ENCODE measurements at places on chromosomes 5 and 9. TPM values are rescaled to one million over a fixed set of nuclear protein-coding genes. Genes with fewer than 3 reads are reported as not detected.

DNA sequence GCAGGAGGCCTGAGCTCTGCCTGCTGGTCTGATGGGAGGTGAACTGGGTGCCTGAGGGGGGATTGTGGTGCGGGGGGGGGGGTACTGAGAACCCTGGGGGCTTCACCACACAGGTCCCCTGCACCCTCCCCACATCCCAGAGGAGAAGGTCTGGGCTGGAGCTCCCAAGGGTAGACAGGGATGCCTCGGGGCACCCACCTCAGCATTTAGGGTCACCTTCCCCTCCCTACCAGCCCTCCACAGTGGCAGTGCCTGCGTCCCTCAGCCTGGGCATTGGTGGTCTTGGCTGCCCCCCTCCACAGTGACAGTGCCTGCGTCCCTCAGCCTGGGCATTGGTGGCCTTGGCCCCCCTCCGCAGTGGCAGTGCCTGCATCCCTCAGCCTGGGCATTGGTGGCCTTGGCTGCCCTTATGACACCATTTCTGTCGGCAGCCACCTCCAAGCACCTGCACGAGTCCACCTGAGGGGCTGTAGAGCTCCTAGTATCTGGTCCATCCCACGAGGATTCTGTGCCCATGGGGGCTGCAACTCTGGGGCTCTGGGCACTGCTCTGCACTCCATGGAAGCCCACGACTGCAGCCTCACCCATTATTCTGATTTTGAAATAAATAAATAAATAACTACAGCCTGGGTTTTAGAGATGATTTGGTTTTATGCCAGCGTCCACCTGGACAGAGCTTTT lies 21.5 kb downstream of the NKD2 start:
- H3K4me3 ChIP-seq, result no peak overlapping the region
- H3K27me3 ChIP-seq, result no peaks in the 10 kb centered on the region
- H3K4me1 ChIP-seq, result no peaks in the 10 kb centered on the region
- H3K27ac ChIP-seq, result no peak overlapping the region
- DNase-seq, result no peak
- peaks cover 1% of the 10 kb centered on the region for H3K36me3 ChIP-seq

Gene SLC45A2
- not detected for total RNA-seq

DNA sequence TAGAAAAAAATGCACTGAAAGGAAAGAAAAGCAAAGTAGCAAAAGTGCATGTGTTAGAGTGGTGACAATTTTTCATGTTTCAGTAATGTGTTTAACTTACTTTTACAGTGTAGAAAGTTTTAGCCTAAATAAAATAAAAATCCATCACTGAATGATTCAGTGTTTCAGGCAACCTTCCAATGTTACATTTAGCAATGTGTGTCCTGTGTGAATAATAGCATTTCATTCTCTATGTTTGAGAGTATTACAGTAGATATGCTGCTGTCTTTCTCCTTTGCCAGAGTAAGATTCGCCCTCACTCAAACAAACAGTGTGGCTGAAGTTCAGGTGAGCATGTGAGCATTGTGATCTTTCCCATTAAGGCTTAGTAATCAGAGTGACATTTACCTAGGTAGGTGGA lies 171.1 kb downstream of the TARS1 start:
- no peaks in the 10 kb centered on the region for H3K27me3 ChIP-seq
- no peak overlapping the region for H3K27ac ChIP-seq
- DNase-seq, result no peak
- H3K4me3 ChIP-seq, result no peak overlapping the region

- no peak overlapping the region for H3K27ac ChIP-seq
- H3K4me3 ChIP-seq, result no peak overlapping the region
- H3K4me1 ChIP-seq, result no peaks in the 10 kb centered on the region
- DNase-seq, result no peak
- no peaks in the 10 kb centered on the region for H3K36me3 ChIP-seq
- no peaks in the 10 kb centered on the region for H3K27me3 ChIP-seq
Measured at GRCh38 chr5:68334553-68334886, 119.0 kb downstream of the PIK3R1 start.

- H3K27me3 ChIP-seq, result no peaks in the 10 kb centered on the region
- no peak overlapping the region for H3K27ac ChIP-seq
- no peak overlapping the region for H3K4me3 ChIP-seq
- no peak for DNase-seq
- H3K36me3 ChIP-seq, result no peaks in the 10 kb centered on the region
Measured at GRCh38 chr5:142509026-142509425, 176.9 kb downstream of the FGF1 start.

- H3K4me3 ChIP-seq, result no peak overlapping the region
- no peaks in the 10 kb centered on the region for H3K27me3 ChIP-seq
- H3K36me3 ChIP-seq, result no peaks in the 10 kb centered on the region
- no peaks in the 10 kb centered on the region for H3K4me1 ChIP-seq
- no peak overlapping the region for H3K27ac ChIP-seq
Measured at GRCh38 chr5:169657127-169657526, 20.1 kb downstream of the DOCK2 start.

DNA sequence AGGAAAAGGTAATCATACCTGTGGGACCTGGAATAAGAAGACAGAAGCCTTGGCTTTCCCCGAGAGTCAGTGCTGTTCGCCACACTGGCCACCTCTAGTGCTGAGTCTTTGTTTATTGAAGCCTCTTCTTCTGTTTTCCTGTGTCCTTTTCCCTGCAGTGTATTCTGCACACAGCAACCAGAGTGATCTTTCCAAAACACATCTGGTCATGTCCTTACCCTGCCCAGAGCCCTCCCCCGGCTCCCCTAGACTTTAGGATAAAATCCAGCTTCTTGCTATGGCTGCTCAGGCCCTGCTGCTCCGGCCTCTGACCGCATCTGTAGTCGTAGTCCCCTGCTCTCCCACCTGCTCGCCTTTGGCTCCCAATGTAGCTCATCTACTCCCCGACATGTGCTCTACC lies 28.3 kb downstream of the GALNT10 start:
- no peak overlapping the region for H3K27ac ChIP-seq
- H3K4me3 ChIP-seq, result no peak overlapping the region
- H3K27me3 ChIP-seq, result no peaks in the 10 kb centered on the region

Gene ENTPD2
- total RNA-seq, result 5.1 TPM

Gene SIT1
- 1.3 TPM for total RNA-seq

Gene TAF11L13
- total RNA-seq, result not detected

Gene FRMD3
- 0.55 TPM for total RNA-seq

Gene IL31RA
- not detected for total RNA-seq

Gene WNK2
- 69.4 TPM for total RNA-seq

Gene MAMDC2
- 4.6 TPM for total RNA-seq

Gene CRB2
- 2.9 TPM for total RNA-seq

Gene NUTM2F
- not detected for total RNA-seq

DNA sequence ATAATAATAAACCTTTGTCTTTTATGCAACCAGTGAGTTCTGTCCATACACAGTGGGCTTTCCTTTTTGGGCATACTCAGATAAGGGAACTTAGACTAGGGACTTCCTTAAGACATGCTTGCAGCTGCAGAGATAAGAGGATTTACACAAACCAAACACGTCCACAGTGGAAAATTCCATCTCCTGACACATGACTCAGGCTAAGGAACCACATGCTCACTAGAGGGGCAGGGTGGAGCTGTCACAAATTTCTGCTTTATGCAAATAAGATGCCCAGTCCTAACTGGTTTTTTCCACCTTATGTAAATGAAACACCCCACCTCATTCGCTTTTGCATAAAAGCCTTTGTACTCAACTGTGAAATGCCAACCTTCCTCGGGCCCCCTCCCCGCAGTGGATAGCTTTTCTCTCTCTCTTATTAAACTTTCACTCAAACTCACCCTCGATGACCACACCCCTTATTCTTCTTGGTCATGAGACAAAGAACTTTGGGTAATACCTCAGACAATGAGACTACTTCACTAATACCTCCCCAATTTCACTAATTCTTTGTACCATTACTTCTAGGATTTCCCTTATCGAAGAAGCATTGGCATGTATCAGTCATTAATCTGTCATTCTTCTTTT lies 170.3 kb upstream of the FTMT start:
- no peak for DNase-seq
- H3K27me3 ChIP-seq, result no peaks in the 10 kb centered on the region
- no peaks in the 10 kb centered on the region for H3K4me1 ChIP-seq
- peaks cover 7% of the 10 kb centered on the region for H3K36me3 ChIP-seq
- no peak overlapping the region for H3K27ac ChIP-seq

DNA sequence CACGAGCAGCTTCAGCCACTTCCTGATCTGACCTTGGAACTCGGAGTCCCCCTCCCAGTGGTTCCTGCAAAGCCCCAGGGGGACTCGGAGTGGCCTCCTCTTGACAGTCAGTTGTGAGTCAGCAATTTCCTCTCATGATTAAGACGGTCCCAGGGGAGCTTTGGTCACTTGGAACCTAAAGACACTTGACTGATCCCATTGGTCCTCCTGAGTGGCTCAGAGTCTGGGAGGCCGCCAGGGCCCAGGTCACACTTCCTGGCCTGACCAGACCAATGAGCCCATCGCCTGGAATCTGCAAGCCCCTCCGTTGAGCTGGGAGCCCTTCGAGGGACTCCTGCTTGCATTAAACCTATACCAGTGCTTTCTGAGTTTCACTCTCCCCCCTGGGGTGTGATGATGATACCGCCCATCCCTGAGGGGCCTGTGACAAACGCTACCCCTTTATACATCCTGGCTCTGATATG lies 29.1 kb downstream of the TSPAN17 start:
- no peak overlapping the region for H3K27ac ChIP-seq
- no peak for DNase-seq
- no peaks in the 10 kb centered on the region for H3K36me3 ChIP-seq
- H3K27me3 ChIP-seq, result no peaks in the 10 kb centered on the region

GRCh38 chr9:77597057-77597456 lies 51.1 kb downstream of the GNA14 start:
- H3K27me3 ChIP-seq, result no peaks in the 10 kb centered on the region
- H3K4me3 ChIP-seq, result no peak overlapping the region
- DNase-seq, result no peak

DNA sequence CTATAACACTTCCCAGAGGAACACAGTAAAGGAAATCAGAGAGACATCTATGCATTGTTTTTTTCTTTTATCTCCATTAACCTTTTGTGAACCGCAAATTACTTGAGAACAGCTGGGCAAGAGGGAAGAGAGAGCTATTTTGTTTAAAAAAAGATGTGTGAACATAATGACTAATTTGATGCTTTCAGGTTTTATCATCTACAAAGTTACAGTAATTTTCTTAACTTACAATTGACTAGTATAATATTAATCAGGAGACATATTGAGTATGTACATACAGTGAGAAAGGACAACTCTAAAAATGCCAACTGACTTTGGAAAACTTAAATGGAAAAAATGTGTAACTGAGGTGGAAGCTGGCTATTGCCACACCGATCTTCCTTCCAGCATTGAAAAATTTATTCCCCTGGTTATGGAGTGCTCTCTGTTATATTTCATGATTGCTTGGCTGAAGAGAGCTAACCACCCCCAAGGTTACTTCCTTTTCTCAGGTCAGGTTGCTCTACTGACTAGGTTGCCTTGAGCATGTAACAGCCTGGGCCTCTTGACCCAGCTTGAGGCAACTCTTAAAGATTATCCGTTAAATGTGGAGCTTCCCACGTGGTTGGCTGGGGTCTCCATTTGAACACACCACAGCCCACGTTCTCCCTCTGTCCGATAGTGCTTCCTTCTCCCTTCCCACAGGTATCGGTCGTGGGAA lies 62.6 kb upstream of the C6 start:
- no peak for DNase-seq
- no peaks in the 10 kb centered on the region for H3K36me3 ChIP-seq

DNA sequence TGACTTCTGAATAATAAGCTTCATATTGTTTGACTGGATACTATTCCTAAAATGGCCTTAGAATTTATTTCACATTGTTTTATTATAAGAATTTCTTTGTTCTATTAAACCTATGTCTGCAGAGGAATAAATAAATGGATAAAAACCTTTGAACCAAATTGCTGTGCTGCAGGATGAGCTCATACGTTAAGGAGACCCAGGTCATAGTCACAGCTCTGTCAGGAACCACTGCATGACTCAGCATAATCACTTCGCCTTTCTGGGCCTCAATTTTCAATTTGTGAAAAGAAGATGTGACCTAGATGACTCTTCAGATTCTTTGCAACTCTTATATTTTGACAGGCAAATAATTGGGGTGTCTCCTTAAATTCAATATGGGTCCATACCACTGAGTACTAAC lies 36.7 kb upstream of the HMHB1 start:
- no peaks in the 10 kb centered on the region for H3K36me3 ChIP-seq
- H3K27me3 ChIP-seq, result no peaks in the 10 kb centered on the region
- no peaks in the 10 kb centered on the region for H3K4me1 ChIP-seq
- no peak overlapping the region for H3K4me3 ChIP-seq
- H3K27ac ChIP-seq, result no peak overlapping the region

Gene CARD9
- 5.6 TPM for total RNA-seq

Gene INSL6
- total RNA-seq, result not detected

GRCh38 chr5:111735583-111736270 lies 21.3 kb downstream of the NREP start:
- peaks cover 8% of the 10 kb centered on the region for H3K4me1 ChIP-seq
- H3K36me3 ChIP-seq, result peaks cover 8% of the 10 kb centered on the region
- H3K27me3 ChIP-seq, result no peaks in the 10 kb centered on the region
- H3K27ac ChIP-seq, result no peak overlapping the region
- no peak overlapping the region for H3K4me3 ChIP-seq
- DNase-seq, result peak; percentile 58

Data from H9 (cell line).